NCI-H1694 treated with DMSO at 0.1 percent for 48 hours (cell line): ENCODE measurements at places on chromosomes 2 and 18.

DNA sequence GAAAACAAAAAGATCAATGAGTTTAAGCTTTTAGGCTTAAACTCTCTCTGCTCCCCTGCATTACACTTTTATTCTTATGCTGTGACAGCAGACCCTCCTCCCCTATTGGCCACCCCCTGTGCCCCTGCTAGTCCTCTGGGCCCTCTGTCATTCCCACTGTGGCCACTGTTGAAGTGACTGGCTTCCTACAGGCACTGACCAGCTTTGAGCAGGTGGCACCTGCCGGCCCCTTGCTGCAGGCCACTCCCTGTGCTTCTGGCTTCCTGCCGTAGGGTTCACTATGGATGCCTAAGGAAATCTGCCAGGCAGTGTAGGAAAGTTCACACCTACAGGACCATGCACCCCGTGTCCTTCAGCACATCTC is 156.5 kb upstream of the L3MBTL4 start:
- no peak for DNase-seq

GRCh38 chr2:30303095-30303494 is 71.8 kb downstream of the LBH start:
- DNase-seq, result no peak

- no peak for DNase-seq
Measured at GRCh38 chr2:231127480-231127879, 2.6 kb upstream of the HTR2B start.

GRCh38 chr18:13260935-13261640 is 42.5 kb downstream of the LDLRAD4 start:
- no peak for DNase-seq

DNA sequence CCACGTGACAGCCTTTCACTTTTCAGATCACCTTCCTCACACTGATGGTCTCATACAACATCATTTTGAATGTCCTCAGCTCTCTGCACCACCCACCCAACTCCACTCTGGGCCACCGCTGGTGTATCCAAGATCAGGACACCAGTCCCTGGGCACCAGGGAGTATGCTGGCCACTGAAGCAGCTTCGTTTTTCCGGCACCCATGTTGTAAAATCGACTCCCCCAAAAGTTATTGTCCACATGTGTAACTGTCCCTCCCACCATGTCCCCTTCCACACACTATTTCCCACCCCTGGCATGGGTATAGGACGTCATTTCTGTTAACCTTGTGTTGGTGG is 96.4 kb downstream of the TGOLN2 start:
- no peak for DNase-seq

DNA sequence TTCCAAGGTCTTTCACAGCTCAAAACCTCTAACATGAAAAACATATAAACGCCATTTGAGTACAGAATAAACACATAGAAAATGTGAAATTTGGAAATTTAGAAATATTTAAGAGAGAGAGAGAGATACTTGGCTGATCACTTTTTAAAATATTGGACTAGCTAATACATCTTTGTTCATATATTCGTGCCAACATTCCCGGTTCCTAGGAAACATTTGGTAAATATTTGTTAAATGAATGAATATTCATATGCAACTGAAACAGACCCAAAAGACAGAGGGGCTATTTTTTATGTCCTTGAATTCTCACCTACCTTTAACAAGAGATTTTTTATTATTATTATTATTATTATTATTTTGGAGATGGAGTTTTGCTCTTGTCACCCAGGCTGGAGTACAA is 8.3 kb upstream of the COLEC12 start:
- DNase-seq, result no peak

GRCh38 chr2:241841181-241842066 is 17.3 kb downstream of the PDCD1 start:
- DNase-seq, result no peak

- DNase-seq, result peak; percentile 96
Measured at GRCh38 chr2:226800941-226801784, 1.5 kb upstream of the IRS1 start.

- no peak for DNase-seq
Measured at GRCh38 chr2:16744521-16744920, 78.9 kb upstream of the CYRIA start.

GRCh38 chr18:77132369-77133050 is at the start of gene MBP:
MBP (minus strand) TSS chr18:77132783; CDS start chr18:77105261, 27,522 bp downstream.
- no peak for DNase-seq

DNA sequence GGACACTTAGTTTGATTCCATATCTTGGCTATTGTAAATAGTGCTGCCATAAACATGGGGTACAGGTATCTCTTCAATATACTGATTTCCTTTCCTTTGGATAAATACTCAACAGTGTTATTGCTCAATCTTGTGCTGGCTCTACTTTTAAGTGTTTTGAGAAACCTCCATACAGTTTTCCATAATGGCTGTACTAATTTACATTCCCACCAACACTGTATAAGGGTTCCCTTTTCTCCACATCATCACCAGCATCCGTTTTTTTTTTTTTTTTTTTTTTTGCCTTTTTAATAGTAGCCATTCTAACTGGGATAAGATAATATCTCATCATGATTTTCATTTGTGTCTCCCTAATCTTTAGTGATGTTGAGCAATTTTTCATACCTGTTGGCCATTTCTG is 29.9 kb upstream of the GALNT5 start:
- DNase-seq, result no peak

DNA sequence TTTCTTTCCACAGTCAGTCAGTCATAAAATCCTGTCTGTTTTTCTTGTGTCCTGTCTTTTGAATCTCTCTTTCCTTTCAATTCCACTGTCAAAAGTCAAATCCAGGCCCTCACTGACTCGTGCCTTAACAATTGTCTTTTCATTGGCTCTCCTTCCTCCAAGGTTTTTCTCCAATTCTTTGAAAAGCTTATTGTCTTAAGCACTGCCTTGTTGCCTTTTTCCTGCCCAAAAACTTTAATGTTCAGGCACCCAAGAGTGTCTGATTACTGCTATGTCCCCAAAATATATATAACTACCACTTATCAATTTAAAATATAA is 13.9 kb upstream of the SULT1C4 start:
- no peak for DNase-seq

GRCh38 chr2:105102963-105103421 is 65.1 kb downstream of the MRPS9 start:
- no peak for DNase-seq

GRCh38 chr2:161159456-161160225 is 587 bp upstream of the TANK start:
- DNase-seq, result no peak

- DNase-seq, result no peak
Measured at GRCh38 chr2:148253685-148254084, 232.8 kb downstream of the MBD5 start.

DNA sequence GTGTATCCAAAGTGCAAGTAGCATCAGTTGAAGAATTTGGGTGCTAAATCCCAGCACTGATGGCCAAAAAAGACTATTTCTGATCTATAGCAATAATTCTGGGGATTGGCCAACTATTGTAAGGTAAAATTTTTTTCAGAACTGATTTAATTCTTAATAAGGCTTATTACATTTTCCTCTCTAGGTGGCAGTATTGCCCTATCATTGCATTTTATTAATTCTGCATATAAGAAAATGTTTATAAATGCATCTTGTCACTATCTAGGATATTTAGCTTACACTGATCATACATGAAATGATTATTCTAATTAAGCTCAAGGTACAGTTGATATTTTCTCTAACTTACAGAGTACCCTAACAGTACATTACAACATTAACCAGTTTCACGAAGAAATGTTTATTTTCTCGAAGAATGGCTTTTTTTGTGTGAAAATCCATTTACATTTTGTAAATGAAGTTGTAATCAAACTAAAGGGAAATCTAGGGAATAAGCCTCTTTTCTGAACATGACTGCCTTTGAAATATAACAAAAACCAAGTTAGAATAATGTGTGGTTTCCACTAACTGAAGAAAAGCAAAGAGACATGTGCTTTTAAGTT is 11.0 kb downstream of the TTN start:
- DNase-seq, result peak; percentile 76

GRCh38 chr2:241546771-241547498 is 11.6 kb upstream of the BOK start:
- no peak for DNase-seq

DNA sequence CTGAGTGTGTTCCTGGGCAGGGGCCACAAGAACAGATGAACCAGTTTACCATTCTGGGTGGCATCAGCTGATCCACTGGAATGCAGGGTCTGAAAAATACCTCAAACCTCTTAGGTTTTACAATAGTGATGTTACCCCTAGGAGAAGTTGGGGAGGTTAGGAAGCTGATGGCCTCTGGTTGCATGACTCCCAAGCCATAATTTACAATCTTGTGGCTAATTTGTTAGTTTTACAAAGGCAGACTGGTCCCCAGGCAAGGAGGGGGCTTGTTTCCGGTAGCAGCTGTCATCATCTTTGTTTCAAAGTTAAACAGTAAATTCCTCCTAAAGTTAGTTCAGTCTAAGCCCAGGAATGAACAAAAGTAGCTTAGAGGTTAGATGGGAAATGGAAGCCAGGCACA is 113.8 kb upstream of the SLC38A11 start:
- DNase-seq, result no peak

DNA sequence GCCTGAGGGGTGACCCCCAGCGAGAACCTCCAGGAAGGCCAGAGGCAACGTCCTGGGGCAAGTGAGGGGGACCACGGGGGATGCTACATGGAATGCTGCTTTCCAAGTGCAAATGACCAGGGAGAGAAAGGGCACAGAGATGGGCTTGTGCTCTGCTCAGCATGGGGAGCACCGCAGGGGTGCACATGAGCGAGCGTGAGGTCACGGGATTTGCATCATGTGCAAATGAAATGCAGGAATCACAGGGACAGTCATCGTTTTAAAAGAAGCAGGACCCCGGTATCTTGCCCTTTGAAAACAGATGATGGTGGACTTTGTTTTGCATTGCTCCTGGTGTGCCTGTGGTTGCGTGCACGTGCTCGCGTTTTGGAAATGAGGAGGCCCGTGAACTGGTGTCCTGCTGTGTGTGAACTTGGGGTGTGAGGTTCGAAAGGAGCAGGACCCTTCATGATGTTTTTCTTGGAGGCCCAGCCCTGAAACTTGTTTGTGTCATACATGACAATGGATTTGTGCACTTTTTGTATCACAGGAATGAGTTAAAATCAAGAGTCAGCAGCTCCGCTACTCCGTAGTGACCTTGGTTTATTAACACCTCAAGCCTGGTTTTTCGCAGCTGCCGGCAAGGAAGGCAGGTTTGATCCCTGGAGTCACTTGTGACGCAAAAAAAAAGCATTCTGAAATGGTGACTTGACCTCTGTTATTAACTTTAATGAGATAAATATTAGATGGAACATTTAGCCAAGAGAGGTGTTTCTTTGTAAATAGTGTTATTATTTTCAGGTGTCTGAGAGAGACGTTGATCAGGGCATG is 234.5 kb downstream of the LDLRAD4 start:
- no peak for DNase-seq

- DNase-seq, result no peak
Measured at GRCh38 chr2:119910566-119910965, 102.3 kb upstream of the EPB41L5 start.

GRCh38 chr2:207749873-207750272 is 19.8 kb downstream of the FZD5 start:
- no peak for DNase-seq

DNA sequence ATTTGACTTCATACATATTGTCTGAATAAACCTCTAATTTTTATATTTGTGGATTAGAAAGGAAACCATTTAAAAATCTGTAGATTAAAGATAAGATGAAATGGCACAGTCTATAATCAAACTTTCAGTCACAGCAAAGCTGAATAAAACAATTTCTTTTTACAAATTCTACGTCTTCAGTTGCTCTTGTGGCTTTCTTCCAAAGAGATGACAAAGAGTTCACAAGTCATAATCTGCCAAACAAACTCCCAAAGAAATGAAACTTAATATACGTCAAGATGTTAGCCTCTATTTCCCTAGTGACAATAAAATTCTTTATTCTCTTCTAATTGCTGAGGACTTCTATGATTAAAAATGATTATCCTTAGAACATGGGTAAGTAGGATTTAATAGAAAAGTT is 66.3 kb downstream of the FIGN start:
- no peak for DNase-seq

DNA sequence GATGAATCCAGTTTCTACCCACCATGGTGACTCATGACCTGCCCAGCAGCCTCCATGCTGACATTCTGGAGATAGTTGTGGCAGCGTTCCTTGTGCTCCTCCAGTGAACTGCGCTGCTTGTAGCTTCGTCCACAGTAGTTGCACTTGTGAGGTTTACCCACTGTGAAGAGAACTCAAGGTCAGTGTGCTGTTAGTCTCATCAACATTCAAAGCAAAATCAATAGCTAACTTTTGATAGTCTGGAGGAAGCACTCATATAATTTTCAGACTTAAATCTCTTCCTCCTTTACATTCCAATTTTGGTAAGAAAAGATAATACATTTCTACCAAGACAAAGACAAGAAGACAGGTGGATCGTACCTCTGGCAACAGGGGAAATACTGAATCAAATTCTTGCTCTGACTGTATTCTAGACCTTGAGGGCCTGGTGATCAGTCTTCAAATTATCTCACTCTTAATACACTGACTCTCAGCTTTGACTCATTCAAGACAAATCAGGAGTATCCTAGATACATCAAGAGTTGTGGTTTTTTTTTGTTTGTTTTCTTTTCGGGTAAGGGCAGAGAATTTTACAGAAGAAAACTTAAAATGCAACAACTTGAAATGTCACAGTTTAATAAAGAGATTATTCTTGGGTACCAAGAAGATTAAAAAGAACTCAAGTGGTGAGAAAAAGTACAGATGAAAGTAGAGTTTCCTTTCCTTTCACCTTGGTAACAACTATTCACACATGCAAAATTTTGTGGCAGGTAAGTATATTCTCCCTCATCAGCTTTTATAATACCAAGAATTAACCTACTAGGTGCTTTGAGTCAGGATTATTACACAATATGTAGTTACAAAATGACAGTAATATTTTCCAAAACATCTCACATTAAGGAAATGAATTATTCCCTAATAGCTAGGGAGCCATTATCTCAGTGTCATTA is 129.2 kb downstream of the IKZF2 start:
- no peak for DNase-seq

DNA sequence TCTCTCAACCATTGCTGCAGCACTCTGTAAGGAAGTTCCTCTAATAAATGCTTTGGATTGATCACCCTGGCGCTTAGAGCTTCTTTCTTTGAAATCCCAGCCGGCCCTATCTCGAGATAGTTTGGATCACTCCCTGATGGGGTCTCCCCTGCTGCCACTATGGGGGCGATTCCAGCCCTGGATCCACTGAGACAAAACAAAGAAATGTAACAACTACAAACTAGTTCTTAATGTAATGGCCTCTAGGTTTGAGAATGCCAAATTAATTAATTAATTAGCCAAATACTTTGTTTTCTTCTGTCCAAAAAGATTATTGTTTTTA is 15.2 kb downstream of the SRSF7 start:
- no peak for DNase-seq

DNA sequence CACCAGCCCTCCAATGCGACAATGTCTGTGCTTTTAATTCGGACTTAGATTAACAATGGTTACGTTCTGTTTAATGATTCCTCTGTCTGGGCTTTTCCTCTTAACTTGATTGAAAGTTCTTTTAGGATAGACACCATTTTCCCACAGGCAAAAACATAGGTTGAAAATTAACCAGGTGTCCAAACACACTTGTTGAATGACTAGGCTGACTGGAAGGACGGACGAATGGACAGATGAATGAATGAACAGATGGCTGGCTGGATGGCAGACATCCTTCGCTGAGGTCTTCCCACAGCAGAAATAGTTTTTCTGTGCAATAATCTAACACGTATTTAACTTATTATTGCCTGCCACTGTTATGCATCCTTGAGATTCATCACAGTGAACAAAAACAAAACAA is 298.8 kb downstream of the SRBD1 start:
- DNase-seq, result no peak

GRCh38 chr2:45177870-45178269 is 168.6 kb upstream of the SIX2 start:
- no peak for DNase-seq

GRCh38 chr2:30233271-30234009 is 2.1 kb downstream of the LBH start:
- DNase-seq, result no peak
